ENCODE measurements at places on chromosomes 1 and 21. TPM values are rescaled to one million over a fixed set of nuclear protein-coding genes. Genes with fewer than 3 reads are reported as not detected.

ESPN gene
- not detected for total RNA-seq

PEAR1 gene
- 16.2 TPM for total RNA-seq

MCOLN3 gene
- total RNA-seq, result 0.29 TPM

TLCD4 gene
- 0.29 TPM for total RNA-seq

RABGGTB gene
- total RNA-seq, result 116 TPM

ST6GALNAC3 gene
- total RNA-seq, result not detected

OR2T29 gene
- total RNA-seq, result not detected

SLX9 gene
- 24.3 TPM for total RNA-seq
